ENCODE measurements at places on chromosomes 6 and 20.

DNA sequence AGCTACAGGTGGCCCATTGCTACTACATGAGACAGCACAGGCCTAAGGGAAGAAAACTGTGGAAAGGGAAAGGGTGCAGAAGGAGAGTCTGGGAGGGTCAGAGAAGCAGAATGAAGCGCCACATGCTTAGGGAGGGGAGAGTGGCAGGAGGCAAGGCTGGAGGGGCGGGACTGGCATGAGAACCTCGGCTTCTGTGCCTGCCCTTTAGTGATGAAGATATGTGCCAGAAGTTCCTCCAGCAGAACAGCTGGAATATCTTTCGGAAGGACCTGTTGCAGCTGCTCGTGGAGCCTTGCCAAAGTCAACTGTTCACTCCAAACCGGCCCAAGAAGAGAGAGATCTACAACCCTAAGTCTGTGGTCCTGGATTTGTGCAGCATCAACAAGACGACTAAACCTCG lies 61.8 kb downstream of the CNBD2 start:
- DNase-seq = no peak

DNA sequence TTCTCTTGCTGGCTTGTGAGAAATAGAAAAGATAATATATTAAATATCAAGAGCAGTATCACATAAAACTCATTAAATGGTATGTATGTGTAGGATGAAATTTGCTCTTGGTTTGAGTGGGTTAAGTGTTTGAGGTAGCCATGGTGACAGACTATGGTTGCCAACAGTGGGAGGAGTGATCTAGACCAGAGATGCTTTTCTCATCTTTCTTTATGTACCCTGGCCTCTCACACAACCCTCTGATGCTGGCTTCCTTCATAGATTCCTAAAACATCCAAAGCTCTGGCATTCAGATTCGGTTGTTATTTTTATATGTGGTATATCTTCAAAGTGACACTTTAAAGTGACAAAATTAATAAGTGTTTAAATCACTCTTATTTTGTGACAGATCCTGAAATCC lies 9.0 kb upstream of the MLIP start:
- DNase-seq = no peak

DNA sequence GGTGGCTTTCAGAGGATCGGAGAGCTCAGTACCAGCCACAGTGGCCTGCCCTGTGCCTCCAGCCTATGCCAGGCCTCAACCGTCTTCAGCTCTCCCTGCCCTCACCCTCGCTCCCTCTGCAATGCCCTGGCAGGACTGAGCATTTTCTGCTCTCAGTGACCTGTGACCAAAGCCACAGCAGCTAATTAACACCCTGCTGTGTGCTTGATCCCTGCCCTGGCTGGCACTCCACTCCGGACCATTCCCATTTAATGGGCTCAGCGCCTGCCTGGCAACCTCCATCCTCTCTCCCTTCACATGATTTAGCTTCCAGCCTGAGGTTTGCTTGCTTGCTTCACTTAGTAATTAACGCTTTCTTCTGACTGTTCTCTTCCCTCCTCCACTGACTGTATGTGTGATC lies 287.5 kb downstream of the LRFN2 start:
- DNase-seq = no peak

GRCh38 chr6:39330057-39330456 lies 7.6 kb upstream of the KCNK16 start:
- DNase-seq = no peak

DNA sequence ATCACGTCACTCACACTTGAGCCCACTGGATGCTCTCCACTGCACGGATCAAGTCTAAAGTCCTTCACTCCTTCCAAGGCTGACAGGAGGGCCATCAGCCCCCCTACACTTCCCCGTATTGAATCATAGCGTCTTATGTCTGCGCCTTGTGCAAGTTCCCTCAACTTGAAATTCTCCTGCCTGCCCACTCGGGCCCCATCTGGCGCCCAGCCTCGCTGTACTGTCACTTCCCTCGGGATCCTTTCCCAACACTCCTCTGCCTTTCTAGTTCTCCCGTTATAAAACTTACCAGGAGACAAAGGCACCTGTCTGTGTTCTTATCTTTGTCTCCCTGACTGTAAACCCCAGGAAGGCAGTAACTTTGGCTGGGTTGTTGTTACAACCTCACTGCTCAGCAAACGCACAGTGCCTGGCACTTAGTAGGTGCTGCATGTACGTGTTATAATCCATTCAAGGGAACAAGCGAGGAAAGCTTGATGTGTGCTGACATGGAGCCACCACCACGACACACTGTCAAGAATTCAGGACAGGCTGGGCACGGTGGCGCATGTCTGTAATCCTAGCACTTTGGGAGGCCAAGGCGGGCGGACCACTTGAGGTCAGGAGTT lies 33.8 kb upstream of the ZFAND3 start:
- no peak for DNase-seq

DNA sequence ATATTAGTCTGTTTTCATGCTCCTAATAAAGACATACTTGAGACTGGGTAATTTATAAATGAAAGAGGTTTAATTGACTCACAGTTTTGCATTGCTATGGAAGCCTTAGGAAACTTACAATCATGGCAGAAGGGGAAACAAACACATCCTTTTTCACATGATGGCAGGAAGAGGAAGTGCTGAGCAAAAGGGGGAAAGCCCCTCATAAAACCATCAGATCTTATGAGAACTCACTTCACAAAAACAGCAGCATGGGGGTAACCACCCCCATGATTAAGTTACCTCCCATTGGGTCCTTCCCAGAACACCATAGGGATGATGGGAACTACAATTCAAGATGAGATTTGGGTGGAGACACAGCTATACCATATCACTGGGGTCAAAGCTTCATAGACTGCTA lies 254.2 kb downstream of the ERMARD start:
- no peak for DNase-seq

All from stimulated activated CD4-positive, alpha-beta T cell treated with anti-CD3 and anti-CD28 coated beads, Interleukin-4, amount 100 ng/mL, for 4 hours (primary cell).